ENCODE measurements at places on chromosomes 7 and 10. TPM values are rescaled to one million over a fixed set of nuclear protein-coding genes. Genes with fewer than 3 reads are reported as not detected.

OR2A12 gene
- total RNA-seq: not detected

PGAM2 gene
- total RNA-seq: 1,123 TPM

RARRES2 gene
- total RNA-seq: 32.6 TPM

PLEKHS1 gene
- not detected for total RNA-seq

CYP2C8 gene
- total RNA-seq: not detected

ADRA2A gene
- total RNA-seq: 1.0 TPM

ANTXRL gene
- not detected for total RNA-seq

UCN3 gene
- total RNA-seq: not detected

FAM185A gene
- 8.0 TPM for total RNA-seq

C10orf53 gene
- total RNA-seq: not detected

OR2A1 gene
- total RNA-seq: not detected

CNPY1 gene
- total RNA-seq: not detected

OPALIN gene
- not detected for total RNA-seq

ACTL6B gene
- not detected for total RNA-seq

FGFR2 gene
- 0.70 TPM for total RNA-seq

POMZP3 gene
- total RNA-seq: 7.5 TPM

HYCC1 gene
- total RNA-seq: 40.8 TPM

MMRN2 gene
- 35.8 TPM for total RNA-seq

NPFFR1 gene
- not detected for total RNA-seq

ANXA8 gene
- 1.1 TPM for total RNA-seq

CBLL1 gene
- 20.5 TPM for total RNA-seq

SLC16A12 gene
- 1.1 TPM for total RNA-seq

ARMH3 gene
- 51.9 TPM for total RNA-seq

NUP205 gene
- 14.5 TPM for total RNA-seq

ANKRD7 gene
- 0.70 TPM for total RNA-seq

SH2B2 gene
- 1.2 TPM for total RNA-seq

NMT2 gene
- 14.3 TPM for total RNA-seq

APBB1IP gene
- total RNA-seq: 4.8 TPM

PNLIPRP3 gene
- total RNA-seq: not detected

IRF5 gene
- 3.3 TPM for total RNA-seq

EFCAB10 gene
- total RNA-seq: not detected

HOXA7 gene
- not detected for total RNA-seq

HOXA4 gene
- 0.14 TPM for total RNA-seq

FEZF1 gene
- total RNA-seq: not detected

OR2A5 gene
- not detected for total RNA-seq

GSTO2 gene
- total RNA-seq: 0.70 TPM

NRAP gene
- 1,026 TPM for total RNA-seq

RNF133 gene
- 0.38 TPM for total RNA-seq

WDFY4 gene
- 2.5 TPM for total RNA-seq

IGFBP1 gene
- not detected for total RNA-seq

ALOX5 gene
- 7.3 TPM for total RNA-seq

PSAP gene
- total RNA-seq: 1,777 TPM

Data from Right ventricle myocardium inferior (tissue), 1 donor.